RKO (cell line): ENCODE measurements at places on chromosomes 11 and 22.

- peak; percentile 71 for DNase-seq
Measured at GRCh38 chr11:65559951-65560537, 1.9 kb upstream of the LTBP3 start.

DNA sequence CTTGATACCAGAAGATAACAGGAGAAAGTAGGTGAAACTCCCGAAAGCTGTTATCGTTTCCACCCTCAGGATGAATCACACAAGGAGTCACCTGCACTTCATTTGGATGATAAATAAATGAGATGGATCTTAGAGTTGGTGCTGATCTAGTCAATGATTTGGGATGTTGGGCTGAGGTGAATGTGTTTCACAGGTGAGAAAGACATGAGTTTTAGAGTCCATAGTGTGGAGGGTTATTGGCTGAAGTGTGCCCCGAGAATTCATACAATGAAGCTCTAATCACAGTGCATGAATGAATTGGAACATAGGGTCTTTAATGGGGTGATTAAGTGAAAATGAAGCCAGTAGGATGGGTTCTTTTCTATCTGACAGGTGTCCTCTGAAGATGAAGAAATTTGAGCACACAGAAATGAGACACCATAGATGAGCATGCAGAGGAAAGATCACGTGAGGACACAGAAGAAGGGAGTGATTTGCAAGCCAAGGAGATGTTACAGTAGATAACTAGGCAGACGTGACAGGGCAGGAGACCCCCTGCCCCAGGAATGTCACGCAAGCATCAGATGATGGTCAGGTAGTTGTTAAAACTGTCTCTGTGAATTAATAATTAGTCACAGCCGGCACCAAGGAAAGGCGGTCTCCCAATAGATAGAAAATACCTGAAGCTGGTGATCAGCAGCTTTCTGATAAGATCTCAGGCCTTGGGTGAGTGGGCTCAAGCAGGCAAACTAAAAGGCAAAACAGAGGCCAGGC, 60.3 kb upstream of the IGLL5 start:
- no peak for DNase-seq

GRCh38 chr22:49261616-49262015, 566.1 kb downstream of the BRD1 start:
- DNase-seq, result no peak

GRCh38 chr11:96082002-96082899, 158.3 kb upstream of the MTMR2 start:
- no peak for DNase-seq
